ENCODE measurements at places on chromosomes 4 and X.

DNA sequence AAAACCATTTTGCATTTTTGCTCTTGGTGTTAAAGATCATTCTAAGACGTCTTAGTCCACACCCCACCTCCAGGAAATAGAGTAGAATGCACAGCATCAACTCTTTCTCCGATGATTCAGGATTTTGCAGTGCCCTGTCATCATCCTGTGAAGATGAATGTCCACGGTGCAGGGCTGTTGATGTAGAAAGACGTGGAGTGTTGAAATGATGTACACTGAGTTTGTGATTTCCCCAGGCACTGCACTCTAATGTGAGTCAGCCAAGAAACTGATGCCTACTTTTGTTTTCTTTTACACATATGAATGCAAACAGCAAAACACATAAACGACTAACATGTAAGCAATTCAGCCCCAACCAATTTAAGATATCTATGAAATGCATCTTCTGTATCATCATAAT lies 10.5 kb downstream of the LGI2 start:
- DNase-seq = no peak

DNA sequence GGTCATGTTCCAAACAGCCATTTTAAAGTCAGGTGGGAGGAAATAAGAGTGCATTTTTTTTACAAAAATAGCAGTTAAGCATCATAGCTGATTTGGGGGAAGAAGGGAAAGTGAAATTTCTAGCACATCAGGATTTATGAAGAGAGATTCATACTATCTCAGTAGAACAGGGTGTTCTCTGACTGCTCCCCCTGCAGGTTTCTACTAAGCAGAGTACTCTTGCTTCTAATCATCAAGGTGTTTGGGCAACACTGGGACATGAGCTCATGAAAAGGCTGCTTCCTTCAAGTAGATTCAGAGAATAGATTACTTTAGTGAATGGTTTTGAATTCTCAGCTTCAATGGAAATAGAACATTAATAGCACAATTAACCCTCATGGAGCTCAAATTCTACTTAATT lies 591.4 kb upstream of the PCDH10 start:
- no peak for DNase-seq

- no peak for DNase-seq
Measured at GRCh38 chr4:11549525-11549924, 120.8 kb upstream of the HS3ST1 start.

GRCh38 chr4:78242071-78242470 lies 184.9 kb downstream of the FRAS1 start:
- DNase-seq = no peak

DNA sequence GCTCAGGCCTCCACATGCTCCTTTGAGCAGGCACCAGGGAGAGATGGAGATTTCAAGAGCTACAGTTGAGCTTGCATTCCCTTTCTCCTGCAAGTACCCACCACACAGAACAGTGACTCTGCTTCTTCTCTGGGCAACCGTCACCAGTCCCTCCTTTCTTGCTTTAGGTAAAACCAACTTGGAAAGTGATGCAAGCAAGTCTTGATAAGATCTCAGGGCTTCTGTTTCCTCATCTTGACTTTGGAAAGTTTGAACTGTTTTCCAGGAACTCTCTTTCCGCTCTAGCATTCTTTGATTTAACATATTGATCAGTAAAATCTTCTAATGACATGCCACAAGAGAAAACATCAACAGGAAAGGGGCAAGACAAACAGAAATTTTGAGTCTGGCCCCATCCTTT lies 73.7 kb downstream of the USP46 start:
- no peak for DNase-seq

GRCh38 chr4:70192895-70193294 lies 2.6 kb upstream of the ODAM start:
- no peak for DNase-seq

DNA sequence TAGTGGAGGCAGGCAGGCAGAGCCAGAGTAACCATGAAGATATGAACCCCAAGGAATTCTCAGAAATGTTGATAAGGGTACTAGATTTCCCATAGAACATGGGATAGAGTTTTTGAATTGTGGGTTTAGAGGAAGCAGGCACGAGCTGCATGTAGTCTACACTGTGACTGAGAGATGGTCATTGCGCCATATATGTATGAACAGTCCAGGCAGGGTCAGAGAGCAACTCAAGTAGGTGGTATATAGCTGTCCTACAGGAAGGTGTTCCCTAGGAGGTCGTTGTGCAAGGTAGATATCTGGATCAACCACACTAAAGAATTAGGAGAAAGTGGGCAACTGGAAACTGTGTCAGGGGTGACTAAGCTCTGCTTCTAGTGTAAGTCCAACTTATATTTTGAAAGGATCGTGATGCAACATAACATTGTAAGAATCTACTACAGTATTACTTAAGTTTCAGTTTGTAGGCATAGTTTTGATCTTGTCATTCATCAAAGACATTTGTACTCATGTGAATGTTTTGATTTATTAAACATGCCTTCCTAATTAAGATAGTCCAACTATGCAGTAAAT lies 94.6 kb downstream of the HPGD start:
- DNase-seq = no peak

- no peak for DNase-seq
Measured at GRCh38 chrX:37378830-37379229, 29.7 kb downstream of the PRRG1 start.
